ENCODE measurements at places on chromosomes 6 and 20. TPM values are rescaled to one million over a fixed set of nuclear protein-coding genes. Genes with fewer than 3 reads are reported as not detected.

- DNase-seq: peak; percentile 63
These were observed 8.6 kb downstream of the NKX2-2 start for GRCh38 chr20:21505161-21505809.

- peak; percentile 34 for DNase-seq
These were observed 40.9 kb downstream of the DSTN start for GRCh38 chr20:17610566-17611289.

DNA sequence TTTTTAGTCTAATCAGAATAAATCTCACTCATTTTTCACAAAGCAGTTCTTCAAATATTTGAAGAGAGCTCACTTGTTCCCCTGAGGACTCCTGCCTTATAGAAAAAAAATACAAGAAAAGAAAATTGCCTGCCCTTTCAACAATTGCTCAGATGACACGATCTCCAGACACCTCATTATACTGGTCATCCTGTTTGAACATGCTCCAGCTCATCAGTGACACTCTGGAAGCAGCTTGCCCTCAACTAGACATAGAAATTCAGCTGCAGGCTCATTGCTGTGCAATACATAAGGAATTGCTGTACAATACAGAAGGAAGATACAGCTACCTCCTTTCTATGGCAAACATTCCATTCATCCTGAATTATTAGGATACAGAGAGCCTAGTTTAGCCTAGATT, 73.1 kb downstream of the OPN5 start:
- DNase-seq: no peak

DNA sequence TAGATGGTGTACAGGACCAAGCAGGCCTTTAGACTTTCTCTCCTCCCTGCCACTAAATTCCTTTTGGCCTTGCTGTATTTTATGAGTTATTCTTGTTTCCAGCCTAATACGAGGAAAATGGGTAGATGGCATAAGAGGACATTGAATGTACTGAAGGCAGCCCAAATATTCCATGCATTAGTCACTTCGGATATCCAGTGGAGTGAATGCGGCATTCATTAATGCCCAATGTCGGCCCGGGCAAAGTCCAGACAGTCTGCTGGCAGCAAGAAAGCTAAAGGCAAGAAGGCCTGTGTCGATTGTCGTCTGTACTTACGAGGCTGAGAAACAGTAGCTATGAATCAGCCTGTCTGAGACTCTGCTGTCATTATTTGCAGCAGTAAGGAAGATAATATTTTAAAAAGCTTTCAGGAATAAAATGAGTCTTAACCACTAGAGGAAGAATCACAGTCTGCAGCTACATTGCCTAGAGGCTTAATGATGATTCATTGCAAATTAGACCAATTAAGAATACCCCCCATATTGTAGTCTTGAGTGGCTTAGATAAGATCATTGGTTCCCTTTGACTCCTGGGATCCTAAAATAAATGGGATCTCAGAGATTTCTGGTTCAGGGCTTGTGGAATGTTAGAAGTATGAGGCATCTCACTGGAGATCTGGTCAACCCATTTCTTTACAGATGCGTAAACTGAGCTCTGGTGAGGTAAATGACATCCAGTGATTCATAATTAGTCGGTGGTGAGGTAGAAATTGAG, 534.1 kb upstream of the JAG1 start:
- peak; percentile 99 for DNase-seq

- DNase-seq: peak; percentile 100
These were observed 13.8 kb downstream of the FOXQ1 start for GRCh38 chr6:1325461-1326309.

GRCh38 chr6:18654821-18655220, 267.7 kb downstream of the RNF144B start:
- DNase-seq: no peak

GRCh38 chr20:415820-416322, 7.8 kb downstream of the RBCK1 start:
- DNase-seq: no peak

DNA sequence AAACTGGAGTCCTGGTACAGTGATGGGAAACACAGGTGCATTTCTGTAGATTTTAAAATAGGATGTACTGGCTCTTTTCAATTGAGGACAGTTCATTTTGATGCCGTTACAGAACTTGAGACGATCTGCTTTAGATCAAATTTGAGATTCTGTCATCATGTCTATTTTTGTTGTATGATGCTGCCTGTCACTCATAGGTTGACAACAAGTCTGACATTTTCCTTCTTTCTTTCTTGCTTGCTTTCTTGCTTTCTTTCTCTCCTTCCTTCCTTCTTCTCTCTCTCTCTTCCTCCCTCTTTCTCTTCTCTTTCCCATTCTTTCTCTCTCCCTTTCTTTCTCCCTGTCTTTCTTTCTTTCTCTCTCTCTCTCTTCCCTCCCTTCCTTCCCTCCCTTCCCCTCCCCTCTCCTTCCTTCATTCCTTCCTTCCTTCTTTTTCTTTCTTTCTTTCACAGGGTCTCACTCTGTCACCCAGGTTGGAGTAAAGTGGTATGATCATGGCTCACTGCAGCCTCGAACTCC, 152.6 kb upstream of the SGK1 start:
- DNase-seq: no peak

DNA sequence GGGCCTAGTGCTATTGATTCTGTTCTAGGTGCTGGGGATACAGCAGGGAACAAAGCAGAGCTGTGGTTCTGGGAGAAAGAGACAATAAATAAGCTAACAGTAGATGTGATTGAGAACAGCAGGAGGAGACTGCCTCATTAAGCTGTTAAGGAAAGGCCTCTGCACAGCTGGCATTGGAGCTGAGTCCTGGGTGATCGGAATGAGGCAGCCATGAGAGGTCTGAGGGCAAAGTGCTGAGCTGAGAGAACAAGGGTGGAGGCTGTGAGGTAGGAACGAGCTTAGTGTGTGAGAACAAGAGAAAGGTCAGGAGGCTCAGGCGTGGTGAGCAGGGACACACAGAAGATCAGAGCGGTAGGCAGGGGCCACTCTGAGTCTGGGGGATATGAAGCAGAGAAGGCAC, 18.3 kb downstream of the DDX27 start:
- DNase-seq: no peak

GRCh38 chr20:24357931-24358330, 111.5 kb upstream of the SYNDIG1 start:
- no peak for DNase-seq

DNA sequence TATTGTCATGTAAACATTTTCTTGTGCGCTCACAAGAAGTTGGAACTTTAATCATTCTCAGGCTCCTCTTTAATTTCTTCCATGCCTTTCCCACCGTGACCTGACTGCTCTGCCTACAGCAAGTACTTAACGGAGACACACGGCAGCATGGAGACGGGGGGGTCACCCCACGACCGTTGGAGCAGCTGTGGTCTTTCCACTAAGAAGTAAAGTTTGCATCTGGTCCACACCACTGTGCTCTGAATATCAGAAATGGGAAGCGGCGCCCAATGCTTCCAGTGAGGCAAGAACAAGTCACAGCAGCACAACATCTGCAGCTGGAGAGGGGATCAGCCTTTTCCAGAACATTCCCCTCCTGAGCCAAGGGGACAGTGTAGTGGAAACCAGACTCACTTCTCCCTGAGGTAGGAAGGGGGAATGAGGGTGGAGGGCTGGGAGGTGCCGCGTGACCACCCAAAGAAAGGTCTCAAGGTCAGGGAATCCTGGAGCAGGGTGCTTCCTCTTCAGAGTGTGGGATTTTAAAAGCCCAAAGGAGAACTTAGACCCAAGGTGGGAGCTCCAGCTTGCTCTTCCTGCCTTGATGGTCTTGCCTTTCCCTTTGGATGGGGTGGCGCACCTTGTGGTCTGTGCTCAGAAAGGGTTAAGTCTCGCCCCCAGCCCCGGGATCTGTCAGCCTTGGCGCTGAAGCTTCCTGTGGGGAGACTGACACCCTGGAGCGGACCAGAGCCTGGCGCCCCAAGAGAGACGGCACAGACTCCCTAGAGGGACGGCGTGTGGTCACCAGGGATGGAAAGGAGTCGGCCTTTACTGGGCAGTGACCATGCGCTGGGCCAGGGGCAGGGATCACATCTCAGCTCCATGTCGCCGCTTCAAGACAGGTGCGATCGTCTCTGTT, 25.6 kb upstream of the SMOC2 start:
- DNase-seq: no peak

DNA sequence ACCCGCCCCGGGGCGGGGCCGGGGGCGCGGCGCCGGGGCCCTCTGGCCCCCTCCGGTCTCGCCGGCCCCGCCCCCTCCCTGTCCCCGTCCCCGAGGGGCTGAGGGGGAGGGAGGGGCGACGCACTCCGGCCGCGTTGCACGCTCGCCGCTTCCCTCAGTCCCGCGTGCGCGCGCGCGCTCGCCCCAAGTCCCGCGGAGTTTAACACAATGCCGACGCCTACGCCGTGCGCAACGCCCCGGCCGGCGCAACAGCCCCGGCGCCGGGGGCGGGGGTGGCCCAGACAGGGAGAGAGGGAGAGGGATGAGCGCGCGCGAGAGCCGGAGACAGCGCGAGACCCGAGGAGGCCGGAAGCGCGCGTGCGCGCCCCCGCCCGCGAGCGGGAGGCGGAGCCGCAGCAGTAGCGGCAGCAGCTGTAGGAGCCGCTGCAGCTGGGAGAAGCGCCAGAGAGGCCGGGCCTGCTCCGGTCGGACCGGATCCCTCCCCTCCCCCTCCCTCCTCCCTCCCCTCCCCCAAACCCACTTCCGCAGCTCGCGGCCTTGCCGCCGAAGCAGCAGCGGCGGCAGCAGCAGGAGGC, 996 bp downstream of the ZBTB2 start:
- DNase-seq: peak; percentile 99

GRCh38 chr6:62445521-62445920, 159.5 kb upstream of the KHDRBS2 start:
- DNase-seq: no peak

DNA sequence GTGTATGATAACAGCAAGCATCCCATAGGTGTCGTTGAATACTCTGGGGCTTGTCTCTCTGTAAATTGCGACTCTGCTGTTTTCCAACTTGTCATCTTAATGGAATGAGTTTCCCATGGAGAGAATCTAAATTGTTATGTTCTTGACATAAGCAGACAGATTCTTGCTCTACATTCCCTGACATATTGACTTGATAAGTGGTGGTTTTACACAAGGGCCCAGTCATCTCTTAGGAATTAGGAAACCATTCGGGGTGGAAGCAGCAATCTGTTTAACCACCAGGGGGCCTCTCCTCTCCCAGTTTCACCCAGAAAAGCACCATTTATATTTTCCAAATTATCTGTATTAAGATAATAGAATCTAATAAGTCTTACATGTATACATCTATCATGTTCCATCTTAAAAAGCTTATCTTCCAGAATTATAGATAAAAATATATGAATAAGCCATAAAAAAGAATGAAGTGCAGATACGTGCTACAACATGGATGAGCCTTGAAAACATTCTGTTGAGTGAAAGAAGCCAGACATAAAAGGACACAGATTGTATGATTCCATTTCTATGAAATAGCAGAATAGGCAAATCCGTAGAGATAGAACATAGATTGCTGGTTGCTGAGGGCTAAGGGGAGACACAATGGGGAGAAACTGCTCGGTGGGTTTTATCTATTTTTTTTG, 23.1 kb upstream of the MROH8 start:
- DNase-seq: peak; percentile 98

GRCh38 chr6:42095094-42095493, 44.8 kb downstream of the TAF8 start:
- DNase-seq: no peak

- DNase-seq: no peak
These were observed 39.7 kb upstream of the SAYSD1 start for GRCh38 chr6:39154705-39155104.

DNA sequence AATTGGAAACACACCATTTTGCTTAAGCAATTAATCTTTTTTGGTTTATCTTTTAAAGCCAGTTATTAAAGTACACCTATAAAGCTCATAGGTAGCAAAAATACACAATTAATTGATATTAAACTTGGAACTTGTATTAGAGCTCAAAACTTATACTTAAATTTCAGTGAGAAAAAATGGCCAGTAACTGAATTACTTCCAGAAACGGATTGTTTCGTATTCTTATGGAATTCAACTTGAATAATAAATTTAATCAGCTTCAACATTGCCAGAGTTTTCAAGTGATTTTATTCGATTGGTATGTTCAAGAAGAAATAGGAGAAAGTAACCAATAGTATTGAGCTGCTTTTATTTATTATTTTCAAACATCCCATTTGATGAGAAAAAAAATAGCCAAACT, 112.7 kb upstream of the PDE10A start:
- DNase-seq: no peak

DNA sequence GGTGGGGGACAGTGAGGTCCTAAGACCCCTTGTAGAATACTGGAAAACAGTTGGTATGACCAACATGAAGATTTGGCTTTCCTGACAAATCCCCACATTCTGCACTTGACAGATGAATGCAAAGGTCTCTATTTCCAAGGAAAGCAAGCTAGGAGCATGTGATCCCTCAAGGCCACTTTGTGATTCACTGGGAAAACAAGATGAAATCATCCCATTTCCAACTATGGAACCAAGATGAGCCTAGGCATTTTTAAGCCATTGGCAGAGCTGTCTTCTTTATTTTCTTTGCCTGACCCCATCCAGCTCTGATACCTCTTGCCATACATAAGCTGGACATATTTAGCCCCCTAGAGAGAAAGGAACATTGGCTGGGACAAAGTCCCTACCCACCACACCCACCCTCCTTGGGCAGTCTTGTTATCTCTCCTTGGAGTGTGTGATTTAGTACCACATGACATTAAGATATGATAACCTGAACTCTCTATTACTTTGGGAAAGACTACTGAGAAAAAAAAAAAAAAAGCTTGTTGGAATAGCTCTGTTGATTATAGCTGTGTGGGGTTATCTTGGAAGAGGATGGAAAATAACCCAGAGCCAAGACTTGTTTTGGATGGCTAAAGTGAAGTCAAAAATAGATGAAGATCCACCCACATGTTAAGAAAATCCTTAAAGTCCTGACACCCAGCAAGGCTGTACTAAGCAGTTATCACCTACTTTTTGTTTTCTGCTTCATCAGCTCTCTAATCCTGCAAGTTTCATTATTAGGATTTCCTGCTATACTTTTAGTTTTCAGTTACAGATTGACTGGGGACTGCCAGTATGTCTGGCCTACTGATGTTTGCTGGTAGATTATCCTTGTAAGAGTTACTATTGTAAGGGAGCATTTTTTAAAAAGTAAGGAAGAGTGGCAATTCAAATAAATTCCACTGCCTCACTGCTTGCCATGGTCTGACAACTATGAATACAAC, 90.1 kb upstream of the PREP start:
- DNase-seq: no peak

DNA sequence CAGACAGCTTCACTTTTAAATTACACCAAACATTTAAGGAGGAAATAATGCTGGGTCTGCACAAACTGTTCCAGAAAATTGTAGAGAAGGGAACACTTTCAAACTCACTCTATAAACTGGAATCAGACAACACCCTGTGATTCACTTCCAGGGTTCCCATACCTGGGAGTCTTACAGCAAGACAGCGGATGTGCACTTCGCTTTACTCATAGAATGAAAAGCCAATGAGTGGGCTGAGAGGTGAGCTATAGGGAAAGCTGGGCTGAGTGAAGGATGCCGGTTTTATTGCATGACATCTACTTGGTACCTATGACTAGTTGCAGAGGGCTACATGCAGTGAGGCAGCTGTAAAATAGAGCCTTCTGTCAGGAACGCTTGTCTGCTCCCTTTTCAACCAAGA, 152.1 kb downstream of the FNDC1 start:
- no peak for DNase-seq

- DNase-seq: peak; percentile 97
These were observed 18.9 kb downstream of the MKKS start for GRCh38 chr20:10415013-10415650.

- DNase-seq: peak; percentile 96
These were observed 504.9 kb upstream of the MARCKS start for GRCh38 chr6:113352029-113352801.

SH3BGRL2 gene
- total RNA-seq: 6.4 TPM

ADGRG6 gene
- total RNA-seq: 8.8 TPM

SLC22A23 gene
- total RNA-seq: 0.54 TPM

TXLNB gene
- total RNA-seq: 0.10 TPM

SPATA25 gene
- 0.52 TPM for total RNA-seq

FAM162B gene
- total RNA-seq: not detected

ZBTB46 gene
- total RNA-seq: 2.5 TPM

LHFPL5 gene
- total RNA-seq: not detected

TRDN gene
- total RNA-seq: 0.12 TPM

Data from M059J (cell line).